ENCODE measurements at places on chromosomes 1 and 21. TPM values are rescaled to one million over a fixed set of nuclear protein-coding genes. Genes with fewer than 3 reads are reported as not detected.

DNA sequence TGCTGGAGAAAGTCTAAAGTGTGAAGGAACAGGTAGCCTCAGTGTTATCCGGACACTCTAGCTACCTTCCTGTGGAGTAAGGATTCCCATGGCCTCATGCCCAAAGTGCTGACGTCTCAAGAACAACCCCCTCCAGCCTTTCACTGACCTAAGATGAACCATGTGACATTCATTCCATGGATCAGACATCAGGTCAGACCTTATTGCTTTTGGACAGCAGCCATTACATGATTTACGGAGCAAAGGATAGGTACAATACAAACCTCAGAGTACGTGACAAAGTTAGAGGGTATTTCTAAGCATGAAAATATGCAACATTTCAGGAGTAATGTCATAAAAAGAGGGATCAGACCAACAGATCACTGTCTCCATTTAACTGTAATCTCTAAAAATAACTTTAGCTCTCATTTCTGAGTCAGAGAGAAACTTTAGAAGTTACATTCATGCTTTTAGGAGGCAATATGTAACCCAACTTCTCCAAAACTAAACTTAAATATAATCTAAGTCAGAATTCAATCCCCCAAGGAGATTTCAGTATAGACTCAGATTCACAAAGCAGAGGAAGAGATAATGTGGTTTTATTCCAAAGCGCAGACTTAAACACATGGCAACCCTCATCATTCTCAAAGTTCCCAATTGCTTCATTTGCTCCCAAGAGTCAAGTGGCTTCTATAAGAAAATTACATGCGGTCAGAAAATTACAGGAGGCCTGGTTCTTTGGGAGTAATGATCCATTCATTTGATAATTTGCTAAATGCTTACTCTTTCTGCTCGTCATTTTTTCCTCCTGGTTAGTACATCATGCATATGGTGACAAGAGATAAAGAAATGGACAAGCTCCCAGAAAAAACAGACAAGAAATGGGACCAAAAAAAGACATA, 280.4 kb downstream of the SETD4 start:
- no peaks in the 10 kb centered on the region for H3K36me3 ChIP-seq
- no peak for DNase-seq
- no peak overlapping the region for H3K27ac ChIP-seq

GRCh38 chr1:52325786-52326185, 40.2 kb downstream of the CC2D1B start:
- H3K4me1 ChIP-seq = no peaks in the 10 kb centered on the region
- H3K36me3 ChIP-seq = no peaks in the 10 kb centered on the region
- DNase-seq = no peak
- H3K27me3 ChIP-seq = no peaks in the 10 kb centered on the region
- H3K4me3 ChIP-seq = no peak overlapping the region

- H3K27ac ChIP-seq = peak overlapping the region; percentile 96
- peaks cover 76% of the 10 kb centered on the region for H3K4me1 ChIP-seq
- H3K4me3 ChIP-seq = peak overlapping the region; percentile 32
- no peaks in the 10 kb centered on the region for H3K36me3 ChIP-seq
Measured at GRCh38 chr21:43290421-43291346, 121.9 kb downstream of the CRYAA start.

- no peaks in the 10 kb centered on the region for H3K4me1 ChIP-seq
- H3K36me3 ChIP-seq = no peaks in the 10 kb centered on the region
- no peak overlapping the region for H3K4me3 ChIP-seq
- H3K27ac ChIP-seq = no peak overlapping the region
- DNase-seq = no peak
Measured at GRCh38 chr1:244957525-244957924, 93.2 kb upstream of the HNRNPU start.

DNA sequence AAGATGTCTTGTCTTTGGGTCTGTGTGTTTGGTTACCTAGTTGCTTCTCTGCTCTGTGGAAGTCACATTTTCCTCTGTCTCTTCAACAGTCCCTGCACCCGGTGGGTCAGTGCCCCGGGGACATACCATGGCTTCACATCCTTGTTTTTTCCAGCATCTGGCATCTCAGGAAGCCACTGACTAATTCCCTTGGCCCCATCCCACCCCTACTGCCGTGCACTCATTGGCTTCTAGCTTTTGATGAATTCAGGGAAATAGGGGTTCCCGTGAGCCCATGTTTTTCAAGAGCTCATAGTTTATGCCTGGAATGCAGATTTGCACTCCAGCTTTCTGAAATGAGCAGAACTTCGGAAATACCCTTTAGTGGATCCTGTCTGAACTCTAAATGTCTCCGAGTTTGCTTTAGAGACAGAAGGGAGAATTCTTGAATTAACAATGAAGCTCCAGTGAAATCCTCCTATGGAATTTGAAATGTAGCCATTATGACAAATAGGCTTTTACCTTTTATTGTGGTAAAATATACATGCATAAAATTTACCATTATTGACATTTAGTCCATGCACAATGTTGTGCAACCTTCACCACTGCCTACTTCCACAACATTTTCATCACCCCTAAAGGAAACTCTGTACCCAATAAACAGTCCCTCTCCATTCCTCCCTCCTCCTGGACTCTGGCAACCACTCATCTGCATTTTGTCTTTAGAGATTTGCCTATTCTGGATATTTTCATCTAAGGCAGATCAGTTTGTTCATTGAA, 67.5 kb downstream of the CLIC6 start:
- no peak overlapping the region for H3K27ac ChIP-seq

DNA sequence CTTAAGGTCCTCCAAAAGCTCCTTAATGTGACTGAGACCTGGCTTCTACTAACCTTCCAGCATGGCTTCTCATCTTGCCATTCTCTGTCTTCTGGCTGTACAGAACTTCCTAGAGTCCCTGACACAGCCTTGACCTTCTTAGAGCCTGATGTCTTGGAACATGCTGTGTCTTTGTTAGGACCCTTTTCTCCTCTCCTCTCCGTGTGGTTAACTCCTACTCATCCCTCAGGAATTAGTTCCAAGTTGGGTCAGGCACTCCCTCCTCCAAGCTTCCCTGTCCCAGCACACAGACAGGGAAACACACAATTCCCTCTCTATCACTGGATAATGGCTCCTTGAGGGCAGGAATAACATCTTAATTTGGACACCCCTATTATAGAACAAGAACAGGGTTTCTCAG, 275.4 kb upstream of the USP24 start:
- H3K4me3 ChIP-seq = no peak overlapping the region
- no peaks in the 10 kb centered on the region for H3K4me1 ChIP-seq
- no peak overlapping the region for H3K27ac ChIP-seq
- DNase-seq = no peak
- H3K27me3 ChIP-seq = no peaks in the 10 kb centered on the region
- H3K36me3 ChIP-seq = no peaks in the 10 kb centered on the region

- H3K36me3 ChIP-seq = no peaks in the 10 kb centered on the region
- H3K4me3 ChIP-seq = no peak overlapping the region
- DNase-seq = no peak
Measured at GRCh38 chr1:209534496-209535250, 48.8 kb upstream of the CAMK1G start.

- no peaks in the 10 kb centered on the region for H3K27me3 ChIP-seq
- H3K4me1 ChIP-seq = no peaks in the 10 kb centered on the region
- no peak overlapping the region for H3K4me3 ChIP-seq
- no peak for DNase-seq
Measured at GRCh38 chr1:24100945-24101737, 10.8 kb downstream of the MYOM3 start.

DNA sequence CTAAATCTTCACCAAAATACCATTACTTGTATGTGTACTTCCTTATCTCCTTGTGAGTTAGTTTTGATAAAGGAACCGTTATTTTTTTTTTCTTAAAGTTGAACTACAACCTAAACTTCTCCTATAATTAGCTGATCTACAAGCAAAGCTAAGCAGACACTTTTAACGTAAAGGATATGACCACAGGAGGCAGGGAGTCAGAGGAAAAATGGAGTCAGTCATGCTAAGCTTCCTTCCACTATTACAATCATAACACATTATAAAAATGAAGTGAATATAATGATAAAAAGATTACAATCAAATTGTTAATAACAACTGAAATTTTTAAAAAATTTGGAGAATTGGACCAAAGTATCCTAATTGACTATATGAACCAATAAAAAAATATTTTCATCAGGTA, 892.6 kb downstream of the KCNT2 start:
- no peak overlapping the region for H3K27ac ChIP-seq
- no peak overlapping the region for H3K4me3 ChIP-seq
- no peaks in the 10 kb centered on the region for H3K4me1 ChIP-seq
- no peak for DNase-seq

GRCh38 chr1:248421384-248421783, 18.5 kb downstream of the OR2T1 start:
- H3K36me3 ChIP-seq = no peaks in the 10 kb centered on the region
- no peak overlapping the region for H3K27ac ChIP-seq
- H3K4me3 ChIP-seq = no peak overlapping the region
- H3K27me3 ChIP-seq = no peaks in the 10 kb centered on the region
- no peak for DNase-seq

- no peaks in the 10 kb centered on the region for H3K4me1 ChIP-seq
- no peak overlapping the region for H3K27ac ChIP-seq
- no peaks in the 10 kb centered on the region for H3K27me3 ChIP-seq
- no peak for DNase-seq
- H3K36me3 ChIP-seq = no peaks in the 10 kb centered on the region
Measured at GRCh38 chr1:236204039-236204438, 61.7 kb downstream of the GPR137B start.

- DNase-seq = peak; percentile 77
- no peaks in the 10 kb centered on the region for H3K4me1 ChIP-seq
- no peaks in the 10 kb centered on the region for H3K27me3 ChIP-seq
Measured at GRCh38 chr1:73998348-73998959, 199.5 kb downstream of the LRRIQ3 start.

GRCh38 chr1:206657751-206658150, 22.4 kb downstream of the DYRK3 start:
- peaks cover 14% of the 10 kb centered on the region for H3K4me1 ChIP-seq
- no peak overlapping the region for H3K27ac ChIP-seq
- H3K4me3 ChIP-seq = no peak overlapping the region
- no peaks in the 10 kb centered on the region for H3K36me3 ChIP-seq

- no peak overlapping the region for H3K27ac ChIP-seq
- no peak for DNase-seq
- H3K27me3 ChIP-seq = no peaks in the 10 kb centered on the region
- H3K36me3 ChIP-seq = no peaks in the 10 kb centered on the region
Measured at GRCh38 chr1:194535369-194535768, 1349.0 kb upstream of the B3GALT2 start.

DNA sequence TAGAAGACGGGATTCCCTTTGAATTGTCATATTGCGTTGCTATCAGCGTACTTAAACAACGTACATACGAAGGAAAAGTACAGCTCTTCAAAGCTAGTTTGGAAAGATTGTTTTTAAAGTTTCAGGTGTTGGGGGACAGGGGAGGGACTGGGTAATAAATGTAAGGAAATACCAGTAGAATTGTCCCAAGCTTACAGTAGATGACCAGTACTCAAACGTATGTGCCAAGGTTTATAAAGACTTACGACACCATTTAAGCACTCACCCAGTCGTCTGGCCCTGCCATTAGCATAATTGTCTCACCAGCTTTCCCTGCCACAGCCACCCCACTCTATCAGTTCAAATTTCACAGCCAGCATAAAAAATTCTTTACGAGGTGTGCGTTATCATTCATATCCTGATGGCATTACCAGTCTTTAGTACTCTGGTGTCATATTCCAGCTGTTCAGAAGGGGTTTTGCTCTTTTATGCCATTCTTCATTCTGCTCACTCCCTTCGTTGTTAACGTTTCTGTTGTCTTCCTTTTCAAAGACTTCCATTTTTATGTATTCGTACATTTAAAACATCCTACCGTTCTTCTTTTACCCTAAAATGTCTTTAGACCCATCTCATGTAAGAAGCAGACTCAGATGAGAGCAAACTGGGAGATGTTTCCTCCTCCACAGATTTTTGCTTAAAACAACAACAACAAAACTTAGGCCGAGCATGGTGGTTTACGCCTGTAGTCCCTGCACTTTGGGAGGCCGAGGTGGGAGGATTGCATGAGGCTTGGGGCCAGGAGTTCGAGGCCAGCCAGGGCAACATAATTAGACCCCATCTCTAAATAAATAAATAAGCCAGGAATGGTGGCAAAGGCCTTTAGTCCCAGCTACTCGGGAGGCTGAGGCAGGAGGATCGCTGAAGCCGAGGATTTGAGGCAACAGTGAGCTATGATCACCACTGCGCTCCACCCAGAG, 1.0 kb upstream of the HP1BP3 start:
- H3K36me3 ChIP-seq = 0 out of 2 replicates have a peak, but pooled peaks cover 3% of the 10 kb centered on the region
- peak overlapping the region; percentile 92 for H3K4me3 ChIP-seq
- peak overlapping the region; percentile 91 for H3K27ac ChIP-seq
- no peaks in the 10 kb centered on the region for H3K27me3 ChIP-seq
- peaks cover 24% of the 10 kb centered on the region for H3K4me1 ChIP-seq
- DNase-seq = peak; percentile 60

- H3K27me3 ChIP-seq = no peaks in the 10 kb centered on the region
- no peak for DNase-seq
- no peak overlapping the region for H3K4me3 ChIP-seq
- H3K27ac ChIP-seq = no peak overlapping the region
- no peaks in the 10 kb centered on the region for H3K4me1 ChIP-seq
- H3K36me3 ChIP-seq = peaks cover 17% of the 10 kb centered on the region
Measured at GRCh38 chr1:9929431-9930385, 13.5 kb downstream of the LZIC start.

GRCh38 chr1:248821101-248821500, 4.6 kb downstream of the SH3BP5L start:
- DNase-seq = no peak
- peaks cover 60% of the 10 kb centered on the region for H3K4me1 ChIP-seq
- H3K36me3 ChIP-seq = peaks cover 2% of the 10 kb centered on the region

DNA sequence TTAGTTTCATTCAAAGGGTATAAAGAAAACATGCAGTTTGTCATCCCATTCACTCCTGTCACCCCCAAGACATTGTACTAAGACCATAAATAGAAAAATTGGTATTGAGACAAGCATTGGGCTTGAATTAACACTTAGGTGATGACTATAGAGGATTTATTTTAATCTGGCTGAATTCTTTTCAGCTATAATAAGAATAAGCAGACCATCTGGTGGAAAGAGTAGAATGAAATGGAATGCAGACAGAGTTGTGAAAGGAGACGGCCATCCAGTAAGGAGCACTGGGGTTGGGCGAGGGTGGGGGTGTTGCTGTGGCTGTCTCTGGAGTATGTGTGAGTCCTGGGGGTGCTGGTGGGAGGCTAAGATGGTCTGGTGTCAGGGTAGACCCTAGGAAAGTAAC, 125.0 kb upstream of the IVNS1ABP start:
- H3K4me3 ChIP-seq = no peak overlapping the region
- H3K27ac ChIP-seq = no peak overlapping the region
- H3K36me3 ChIP-seq = no peaks in the 10 kb centered on the region
- no peaks in the 10 kb centered on the region for H3K27me3 ChIP-seq
- H3K4me1 ChIP-seq = peaks cover 5% of the 10 kb centered on the region

GRCh38 chr1:41483001-41483850, 1.3 kb downstream of the EDN2 start:
- no peak for DNase-seq
- no peak overlapping the region for H3K27ac ChIP-seq
- peaks cover 17% of the 10 kb centered on the region for H3K4me1 ChIP-seq
- no peak overlapping the region for H3K4me3 ChIP-seq

ENAH gene
- not detected for total RNA-seq

F13B gene
- total RNA-seq = not detected

CLIC6 gene
- not detected for total RNA-seq

NES gene
- total RNA-seq = not detected

CD84 gene
- 14.4 TPM for total RNA-seq

C1orf116 gene
- not detected for total RNA-seq

CA6 gene
- total RNA-seq = not detected

AQP10 gene
- total RNA-seq = not detected
